ENCODE measurements at places on chromosomes 12 and 14. TPM values are rescaled to one million over a fixed set of nuclear protein-coding genes. Genes with fewer than 3 reads are reported as not detected.

- peak overlapping the region; percentile 94 for H3K4me3 ChIP-seq
- H3K4me1 ChIP-seq: peaks cover 69% of the 10 kb centered on the region
- H3K27me3 ChIP-seq: no peaks in the 10 kb centered on the region
- H3K27ac ChIP-seq: peak overlapping the region; percentile 91
- no peaks in the 10 kb centered on the region for H3K36me3 ChIP-seq
Measured at GRCh38 chr14:95535226-95536021, 574 bp downstream of the GLRX5 start.

GRCh38 chr12:15209782-15210181 lies 11.4 kb downstream of the RERG start:
- DNase-seq: no peak
- H3K4me3 ChIP-seq: no peak overlapping the region
- no peaks in the 10 kb centered on the region for H3K27me3 ChIP-seq

The ENDOU gene
- total RNA-seq: 50.2 TPM

The EGLN3 gene
- total RNA-seq: 35.1 TPM

The FAM186B gene
- total RNA-seq: 1.1 TPM

All from esophagus squamous epithelium (tissue), 5 donors.